ENCODE measurements at places on chromosomes 1 and 21.
A peak's percentile ranks its signal among the peaks of the same experiment; 100 is the strongest.

GRCh38 chr1:113035086-113035485 lies 37.9 kb upstream of the LRIG2 start:
- no peak for DNase-seq

DNA sequence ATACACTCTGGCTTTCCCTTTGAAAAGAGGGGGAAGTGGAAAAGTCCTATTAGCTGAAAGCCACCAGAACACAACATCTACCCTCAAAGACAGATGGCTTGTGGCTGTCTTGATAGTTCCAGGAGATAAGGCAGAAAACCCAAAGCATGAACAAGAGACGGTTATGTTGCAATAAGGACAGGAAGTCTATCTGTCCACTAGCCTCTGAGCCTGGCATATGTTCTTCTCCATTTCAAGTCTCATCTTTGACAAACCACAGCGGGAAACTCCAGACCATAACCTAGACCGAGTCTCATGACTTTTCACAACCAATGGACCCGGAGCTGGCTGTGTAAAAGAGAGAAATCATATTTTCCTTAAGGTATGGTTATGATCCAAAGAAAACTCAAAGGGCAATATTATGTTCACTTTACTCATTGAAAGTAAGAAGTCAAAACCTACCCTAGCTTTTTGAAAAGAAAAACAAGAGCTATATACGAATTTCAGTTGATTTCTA lies 33.8 kb downstream of the DUSP10 start:
- DNase-seq: no peak

GRCh38 chr1:196071447-196071846 lies 536.8 kb downstream of the KCNT2 start:
- no peak for DNase-seq

GRCh38 chr1:186202271-186202764 lies 172.7 kb downstream of the TPR start:
- DNase-seq: no peak

DNA sequence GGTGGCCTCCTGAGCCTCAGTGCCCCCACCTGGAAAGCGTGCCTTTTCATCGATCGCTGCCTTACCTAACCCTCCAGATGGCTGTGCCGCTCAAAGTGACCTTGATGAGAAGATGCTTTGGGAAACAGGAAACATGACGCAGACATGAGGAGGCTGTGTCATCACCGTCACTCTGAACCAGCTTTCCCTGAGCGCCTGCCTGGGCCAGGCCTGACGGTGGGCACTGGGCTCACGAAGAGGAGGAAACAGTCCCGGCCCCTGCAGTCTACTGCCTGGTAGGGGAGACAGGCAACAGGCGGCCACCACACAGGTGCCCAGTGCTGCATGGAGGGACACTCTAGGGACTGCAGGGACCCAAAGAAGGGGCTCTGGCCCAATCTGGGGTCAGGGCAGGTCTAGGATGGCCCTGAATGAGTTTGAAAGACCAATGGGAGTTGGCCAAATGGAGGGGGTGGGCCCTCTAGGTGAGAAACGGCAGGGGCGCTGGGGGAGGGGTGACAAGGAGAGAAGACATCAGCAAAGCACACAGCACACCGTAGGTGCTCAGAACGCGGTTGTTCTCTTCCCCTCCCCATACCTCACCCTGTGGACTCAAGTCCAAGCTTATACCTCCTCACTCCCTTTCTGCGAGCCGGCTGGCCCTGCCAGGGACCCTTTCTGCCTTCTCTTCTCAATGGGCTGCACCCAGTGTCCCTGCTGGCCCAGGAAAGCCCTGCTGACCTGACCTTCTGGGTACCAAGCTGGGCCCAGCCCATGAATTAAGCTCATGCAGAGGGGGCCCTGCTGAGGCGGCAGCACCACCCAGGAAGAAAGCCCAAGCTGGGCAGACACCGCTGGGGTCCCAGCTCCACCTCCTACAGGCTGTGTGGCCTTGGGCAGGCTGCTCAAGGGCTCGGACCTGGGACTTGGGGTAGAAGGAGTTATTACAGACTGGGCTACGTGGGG lies 44.9 kb downstream of the GLIS1 start:
- peak; percentile 69 for DNase-seq

DNA sequence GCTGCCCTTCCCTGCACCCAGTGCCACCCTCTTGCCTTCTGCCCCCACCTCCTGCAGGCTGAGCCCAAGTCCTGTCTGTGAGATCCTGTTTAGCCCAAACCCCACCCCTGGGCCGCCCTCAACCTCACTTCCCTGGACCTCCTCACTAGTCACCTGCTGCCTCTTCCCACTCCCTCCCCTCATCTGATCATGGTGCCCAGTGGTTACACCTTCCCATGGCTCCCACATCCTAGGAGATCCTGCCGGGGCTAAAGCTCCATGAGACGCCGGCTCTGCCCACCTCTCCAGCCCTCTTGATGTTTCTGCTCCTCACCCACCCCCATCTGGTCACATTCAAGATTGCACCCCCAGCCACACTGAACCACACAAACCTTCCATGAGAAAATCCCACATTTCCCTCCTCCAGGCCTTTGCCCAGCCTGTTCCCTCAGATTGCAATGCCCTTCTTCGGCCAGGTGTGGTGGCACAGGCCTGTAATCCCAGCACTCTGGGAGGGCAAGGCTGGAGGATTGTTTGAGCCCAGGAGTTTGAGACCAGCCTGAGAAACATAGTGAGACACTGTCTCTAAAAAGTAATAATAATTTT lies 17.0 kb downstream of the TTC39A start:
- peak; percentile 84 for DNase-seq

GRCh38 chr1:190000365-190000872 lies 477.2 kb downstream of the BRINP3 start:
- DNase-seq: no peak

DNA sequence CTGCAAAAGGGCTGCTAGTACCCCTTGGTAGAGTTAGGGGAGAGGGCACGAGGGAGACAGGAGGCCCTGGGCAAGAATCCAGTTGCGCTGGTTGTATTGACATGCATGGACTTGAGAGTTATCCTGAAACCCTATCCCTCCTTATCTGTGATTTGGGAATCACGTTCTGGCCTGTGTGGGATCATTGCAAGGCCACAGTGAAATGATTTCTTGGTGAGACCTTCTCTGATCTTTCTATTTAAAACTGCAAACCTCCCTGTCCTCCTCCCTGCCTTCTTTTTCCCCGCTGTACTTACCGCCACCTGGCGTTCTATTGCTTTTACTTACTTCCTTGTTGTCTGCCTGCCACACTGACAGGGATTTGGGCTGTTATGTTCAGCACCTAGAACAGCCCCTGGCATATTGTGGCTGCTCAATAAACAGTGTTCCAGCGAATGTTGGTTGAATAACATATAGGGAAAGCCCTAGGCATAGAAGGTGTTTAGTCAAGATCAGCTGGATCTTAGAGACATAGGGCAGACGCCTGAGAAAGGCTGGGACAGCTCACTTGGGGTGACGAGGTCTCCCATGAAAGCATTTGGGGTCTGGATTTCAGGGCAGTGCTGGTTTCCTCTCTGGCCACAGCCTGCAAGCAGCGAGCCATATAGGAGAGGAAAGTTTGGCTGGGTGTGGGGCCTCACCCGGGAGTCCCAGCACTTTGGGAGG lies 25.6 kb downstream of the ALPL start:
- peak; percentile 87 for DNase-seq

DNA sequence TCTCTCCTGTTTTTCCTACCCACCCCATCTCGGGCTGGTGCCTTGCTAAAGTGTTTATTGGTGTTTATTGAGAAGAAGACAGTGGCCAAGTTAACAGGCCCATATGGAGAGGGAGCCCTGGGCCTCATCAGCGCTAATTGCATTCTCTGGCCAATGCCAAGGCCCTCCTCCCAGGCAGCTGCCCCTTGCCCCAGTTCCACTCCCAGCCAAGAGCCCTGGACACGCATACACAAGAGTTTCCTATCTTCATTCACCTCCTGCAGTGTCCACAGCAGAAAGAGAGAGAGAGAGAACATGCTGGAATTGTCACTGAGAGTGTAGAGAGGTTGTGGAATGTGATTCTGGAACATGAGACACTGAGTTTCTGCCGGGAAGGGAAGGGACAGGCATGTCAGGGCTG lies 25.4 kb upstream of the VWA5B1 start:
- no peak for DNase-seq

DNA sequence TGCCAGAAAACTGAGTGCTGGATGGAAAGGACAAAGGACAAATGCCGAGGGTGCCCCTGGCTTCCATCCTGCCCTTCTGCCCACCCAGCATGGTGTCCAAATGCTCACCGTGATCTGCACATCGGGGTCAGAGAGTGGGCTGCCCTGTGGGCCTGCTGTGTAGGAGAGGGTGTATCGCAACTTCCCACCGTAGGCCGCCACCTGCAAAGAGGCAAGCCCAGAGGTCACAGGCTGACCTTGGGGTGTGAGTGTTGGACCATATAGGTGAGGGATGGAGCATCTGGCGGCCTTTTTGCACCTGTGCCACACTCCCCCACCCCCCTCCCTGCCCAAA lies 53.5 kb downstream of the LDLRAD2 start:
- DNase-seq: no peak

DNA sequence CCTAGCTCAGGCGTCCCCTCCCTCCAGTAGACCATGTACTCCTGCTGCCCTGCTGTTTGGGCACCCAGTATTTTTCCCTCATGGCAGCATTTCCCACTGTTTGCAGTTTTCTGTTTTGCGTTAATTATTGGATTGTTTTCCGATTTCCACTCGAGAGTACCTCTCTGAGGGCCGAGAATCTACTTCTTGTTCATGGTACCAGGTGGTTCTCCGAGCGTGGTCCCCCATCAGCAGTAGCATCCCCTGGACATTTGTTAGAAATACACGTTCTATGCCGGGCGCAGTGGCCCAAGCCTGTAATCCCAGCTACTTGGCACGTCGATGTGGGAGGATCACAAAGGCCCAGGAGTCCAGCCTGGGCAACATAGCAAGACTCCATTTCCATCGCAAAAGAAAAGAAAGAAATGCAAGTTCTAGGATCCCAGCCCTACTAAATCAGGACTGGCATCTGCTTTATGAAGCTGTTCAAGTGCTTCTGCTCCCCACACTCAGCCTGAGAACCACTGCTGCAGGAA lies 690 bp downstream of the RRP1 start:
- DNase-seq: no peak

- peak; percentile 91 for DNase-seq
These were observed 4.9 kb upstream of the PROX1 start for GRCh38 chr1:213982672-213983492.

GRCh38 chr1:113137563-113137962 lies 64.6 kb downstream of the LRIG2 start:
- DNase-seq: no peak

DNA sequence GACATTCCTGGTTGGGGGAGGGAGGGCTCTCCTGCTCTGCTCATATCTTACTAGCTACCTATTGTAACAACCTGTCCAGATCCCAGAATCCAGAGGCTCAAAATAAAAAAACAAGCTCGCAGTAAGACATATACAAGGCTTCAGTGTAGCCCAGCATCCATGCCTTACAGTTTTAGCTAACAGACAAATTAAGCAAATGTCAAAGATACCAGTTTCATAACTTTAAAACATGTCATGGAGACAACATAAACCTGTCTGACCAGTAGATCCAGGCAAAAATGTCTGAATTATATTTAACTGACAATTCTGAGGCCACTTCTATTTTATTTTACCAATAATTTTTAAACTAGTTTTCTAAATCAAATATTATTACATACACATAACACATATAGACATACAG lies 167.7 kb upstream of the TNR start:
- no peak for DNase-seq

GRCh38 chr1:224273641-224274040 lies 56.3 kb downstream of the NVL start:
- no peak for DNase-seq

GRCh38 chr1:12386130-12386529 lies 156.3 kb downstream of the VPS13D start:
- DNase-seq: no peak

GRCh38 chr1:190479516-190479915 lies 1.9 kb upstream of the BRINP3 start:
- no peak for DNase-seq

GRCh38 chr1:34603594-34603993 lies 151.3 kb upstream of the GJB5 start:
- DNase-seq: no peak

DNA sequence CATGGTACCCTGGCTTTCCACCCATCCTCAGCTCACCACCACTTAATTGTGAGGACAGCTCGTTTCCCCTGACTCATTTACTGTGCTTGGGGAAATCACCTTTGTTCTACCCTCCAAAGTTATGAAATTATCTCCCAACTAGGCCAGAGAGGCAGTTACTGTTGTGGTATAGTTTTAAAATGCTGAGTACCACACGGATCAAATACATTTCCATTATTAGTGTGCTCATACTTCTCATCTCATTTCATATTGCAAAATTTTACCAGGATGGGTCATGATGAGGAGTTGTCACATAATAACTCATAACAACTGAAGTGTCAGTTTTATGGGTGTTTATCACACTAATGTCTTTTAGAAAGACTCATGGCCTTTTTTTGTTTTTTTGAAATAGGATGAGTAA lies 9.2 kb upstream of the OR2B11 start:
- DNase-seq: no peak

- no peak for DNase-seq
These were observed 117.3 kb downstream of the RHOU start for GRCh38 chr1:228852511-228853088.

DNA sequence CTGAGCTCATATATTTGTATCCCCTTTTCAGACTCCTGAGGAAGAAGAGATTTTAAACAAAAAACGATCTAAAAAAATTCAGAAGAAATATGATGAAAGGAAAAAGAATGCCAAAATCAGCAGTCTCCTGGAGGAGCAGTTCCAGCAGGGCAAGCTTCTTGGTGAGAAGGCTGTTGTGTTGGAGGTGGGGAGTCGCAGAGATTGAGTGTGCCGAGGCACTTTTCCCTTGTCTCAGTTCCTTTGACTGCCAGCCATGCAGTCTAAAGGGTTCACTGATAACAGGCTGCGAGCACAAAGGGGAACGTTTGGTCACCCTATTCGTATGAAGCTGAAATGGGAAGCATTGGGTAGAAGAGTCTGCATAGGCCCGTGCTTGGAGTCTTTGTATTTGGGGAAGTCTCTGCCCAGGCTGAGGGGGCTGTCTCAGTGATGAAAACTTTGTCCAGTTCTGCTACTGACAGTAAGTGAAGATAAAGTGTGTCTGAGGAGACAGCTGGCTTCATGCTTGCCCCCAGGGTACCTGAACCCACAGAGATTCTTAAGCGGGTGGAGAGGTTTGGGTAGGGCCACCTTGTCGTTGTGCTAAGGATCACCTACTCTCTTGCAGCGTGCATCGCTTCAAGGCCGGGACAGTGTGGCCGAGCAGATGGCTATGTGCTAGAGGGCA lies 2.8 kb downstream of the RPS8 start:
- no peak for DNase-seq

DNA sequence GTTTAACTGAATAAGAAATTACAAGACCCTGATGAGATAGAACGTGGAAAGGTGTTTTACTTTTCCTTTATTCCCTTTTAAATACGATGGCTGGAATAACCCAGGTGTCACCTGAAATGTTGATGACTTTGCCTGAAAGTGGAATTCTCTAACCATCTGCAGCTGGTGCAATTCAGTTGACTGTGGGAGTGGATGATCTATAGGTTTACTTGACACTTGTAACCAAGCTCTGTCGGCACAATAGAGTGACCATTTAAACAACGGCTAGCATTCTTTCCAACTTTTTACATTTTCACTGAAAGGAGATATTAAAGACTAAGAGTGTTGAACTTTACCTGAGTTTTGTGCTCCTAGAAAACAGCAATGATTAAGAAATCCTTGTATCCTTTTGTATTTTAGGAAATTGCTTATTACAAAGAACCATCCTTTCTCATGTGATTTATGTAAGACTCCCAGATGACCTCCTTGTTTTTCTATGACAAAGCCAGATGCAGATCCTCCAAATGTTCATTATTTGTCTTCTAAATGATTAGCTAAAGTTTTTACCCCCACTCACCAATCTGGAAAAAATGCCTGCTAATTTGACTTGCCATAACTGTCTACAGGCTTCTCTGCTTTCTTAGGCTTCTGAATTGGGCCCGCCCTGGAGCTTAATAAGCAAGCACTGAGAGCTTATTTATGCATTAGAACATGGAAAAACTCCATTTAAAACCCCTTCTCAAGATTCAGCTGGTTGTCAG lies 129.5 kb upstream of the LRRC7 start:
- DNase-seq: no peak
